ENCODE measurements at places on chromosomes 2 and 18. TPM values are rescaled to one million over a fixed set of nuclear protein-coding genes. Genes with fewer than 3 reads are reported as not detected.

Gene ELOA2
- total RNA-seq: not detected

Gene C2orf66
- 0.17 TPM for total RNA-seq

Gene LTBP1
- 645 TPM for total RNA-seq

Gene RASGRP3
- 1.3 TPM for total RNA-seq

Gene NGEF
- 0.44 TPM for total RNA-seq

Gene BOLA3
- total RNA-seq: 46.0 TPM

Gene COBLL1
- total RNA-seq: 5.8 TPM

Gene GALNT13
- total RNA-seq: 0.17 TPM

Gene TNS1
- 114 TPM for total RNA-seq

Gene CENPA
- total RNA-seq: 21.4 TPM

Gene TMEM169
- total RNA-seq: 0.29 TPM

Gene GKN2
- not detected for total RNA-seq

Gene RAX
- not detected for total RNA-seq

Gene POTEI
- total RNA-seq: not detected

Gene TNFAIP6
- 32.4 TPM for total RNA-seq

Gene ZNF514
- total RNA-seq: 17.7 TPM
